M059J (cell line): ENCODE measurements at places on chromosomes 11 and 22.

GRCh38 chr11:118636569-118637290 is 29.3 kb downstream of the PHLDB1 start:
- no peak for DNase-seq

GRCh38 chr11:69010964-69011623 is 2.0 kb downstream of the MRGPRF start:
- DNase-seq = no peak

DNA sequence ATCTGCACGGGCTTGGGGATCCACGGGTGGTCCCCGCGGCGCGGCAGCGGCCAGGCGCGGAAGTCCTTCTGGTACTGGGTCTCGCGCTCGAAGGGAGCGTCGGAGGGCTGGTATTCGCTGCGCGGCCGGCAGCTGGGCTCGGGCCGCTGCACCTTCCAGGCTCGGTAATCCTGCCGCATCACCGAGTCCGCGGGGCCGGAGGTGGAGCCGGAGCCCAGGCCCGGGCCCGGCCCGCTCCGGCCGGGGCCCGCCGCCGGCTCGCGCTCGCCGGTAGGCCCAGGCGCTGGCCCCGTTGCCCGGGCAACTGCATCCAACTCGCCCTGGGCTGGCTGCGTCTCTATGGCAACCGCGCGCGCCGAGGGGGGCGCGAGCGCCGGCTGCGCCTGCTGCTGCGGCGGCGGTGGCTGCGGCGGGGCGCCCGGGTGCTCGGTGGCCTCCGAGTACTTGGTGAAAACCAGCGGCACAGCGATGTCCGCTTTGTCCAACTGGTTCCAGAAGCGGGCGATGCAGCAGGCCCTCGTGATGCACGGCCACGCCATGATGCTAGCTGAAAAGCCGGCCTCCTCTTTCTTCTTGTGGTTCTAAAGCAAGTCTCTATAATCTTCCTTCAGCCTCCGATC is 897 bp downstream of the MAP6 start:
- DNase-seq = peak; percentile 40

GRCh38 chr22:37049224-37049623 is 2.3 kb upstream of the KCTD17 start:
- DNase-seq = no peak

DNA sequence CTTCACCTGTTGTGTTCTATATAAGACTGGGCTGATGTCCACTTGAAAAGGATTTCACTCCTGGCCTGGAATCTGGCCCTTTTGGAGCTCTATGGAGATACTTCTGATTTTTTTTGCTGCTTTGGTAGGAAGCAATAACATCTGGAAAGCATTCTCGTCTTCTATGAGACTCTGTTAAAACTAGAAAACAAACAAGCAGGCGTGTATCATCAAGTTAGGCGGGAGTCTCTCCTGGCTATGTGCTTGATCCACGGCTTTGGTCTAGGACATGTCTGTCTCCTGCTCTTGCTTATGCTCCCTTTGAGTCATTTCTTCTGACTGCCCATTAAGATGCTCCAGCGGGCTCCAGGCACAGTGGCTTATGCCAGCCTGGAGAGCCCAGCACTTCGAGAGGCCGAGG is 121.4 kb upstream of the TTC12 start:
- DNase-seq = no peak

- DNase-seq = no peak
These were observed 10.0 kb downstream of the ARFGAP3 start for GRCh38 chr22:42847110-42847509.

- DNase-seq = no peak
These were observed 87.3 kb upstream of the FGF3 start for GRCh38 chr11:69906453-69906907.

DNA sequence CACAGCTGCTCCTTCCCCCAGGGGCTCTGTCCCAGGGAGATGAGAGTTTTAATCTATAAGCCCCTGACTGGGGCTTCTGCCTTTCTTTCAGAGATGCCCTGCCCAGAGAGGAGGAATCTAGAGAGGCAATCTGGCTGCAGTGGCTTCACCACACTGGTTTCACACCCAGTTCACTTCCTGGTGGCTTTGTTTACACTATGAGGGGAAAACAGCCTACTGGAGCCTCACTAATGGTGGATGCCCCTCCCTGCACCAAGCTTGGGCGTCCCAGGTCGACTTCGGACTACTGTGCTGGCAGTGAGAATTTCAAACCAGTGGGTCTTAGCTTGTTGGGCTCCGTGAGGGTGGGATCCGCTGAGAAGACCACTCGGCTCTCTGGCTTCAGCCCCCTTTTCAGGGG is 21.5 kb upstream of the MMP1 start:
- no peak for DNase-seq

GRCh38 chr22:17946662-17947367 is 77.5 kb downstream of the MICAL3 start:
- no peak for DNase-seq

DNA sequence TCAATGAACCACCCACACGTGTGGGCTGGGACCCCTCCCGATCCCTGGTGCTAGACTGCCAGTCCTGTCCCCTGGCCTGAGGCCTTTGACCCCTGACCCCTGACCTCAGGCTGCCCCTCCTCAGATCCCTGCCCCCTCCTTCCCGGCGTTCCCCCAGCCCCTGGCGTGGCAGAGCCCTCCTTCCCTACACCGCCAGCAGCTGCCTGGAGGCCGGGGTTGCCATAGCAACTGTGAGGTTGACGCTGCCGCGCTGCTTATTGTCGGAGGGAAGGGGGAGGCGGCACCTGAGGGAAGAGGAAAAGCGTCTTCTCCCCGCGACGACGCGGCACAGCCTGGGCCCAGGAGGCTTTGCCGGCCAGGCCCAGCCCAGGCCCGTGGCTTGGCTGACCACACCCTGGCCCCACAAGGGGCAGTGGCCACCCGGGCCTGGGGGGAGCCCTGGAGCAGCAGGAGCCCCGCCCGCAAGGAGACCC is 32.6 kb downstream of the SHANK3 start:
- no peak for DNase-seq

DNA sequence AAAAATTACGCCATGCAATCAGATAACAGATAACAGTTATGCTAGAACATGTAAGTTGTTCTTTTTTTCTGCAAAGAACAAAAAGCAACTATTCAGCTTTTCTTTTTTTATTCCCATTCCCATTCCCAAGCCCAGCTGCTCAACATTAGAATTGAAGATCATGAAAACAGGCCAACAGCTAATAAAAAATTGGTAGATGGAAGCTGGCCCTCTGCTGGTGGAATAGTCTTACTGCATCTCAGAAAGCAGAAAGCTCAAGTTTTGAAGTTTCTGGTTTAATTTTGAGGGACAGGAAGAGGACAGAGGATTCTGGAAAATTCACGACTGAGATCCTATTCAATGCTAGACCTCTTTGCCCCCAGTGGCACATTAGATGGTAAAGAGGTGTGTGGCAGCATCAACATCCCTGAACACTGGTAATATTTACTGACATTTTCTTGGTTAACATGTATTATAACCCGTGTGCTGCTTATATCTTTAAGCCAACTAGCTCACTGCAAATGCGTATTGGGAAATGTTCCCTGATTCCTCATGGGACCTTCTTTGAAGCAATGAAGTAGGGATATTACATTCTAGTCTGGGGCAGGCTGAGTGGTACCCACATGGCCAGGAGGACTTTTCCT is 591.2 kb downstream of the OPCML start:
- DNase-seq = peak; percentile 32

GRCh38 chr22:24775769-24776492 is 1.4 kb upstream of the PIWIL3 start:
- DNase-seq = no peak

- DNase-seq = peak; percentile 13
These were observed 49.4 kb downstream of the HORMAD2 start for GRCh38 chr22:30129636-30130035.

DNA sequence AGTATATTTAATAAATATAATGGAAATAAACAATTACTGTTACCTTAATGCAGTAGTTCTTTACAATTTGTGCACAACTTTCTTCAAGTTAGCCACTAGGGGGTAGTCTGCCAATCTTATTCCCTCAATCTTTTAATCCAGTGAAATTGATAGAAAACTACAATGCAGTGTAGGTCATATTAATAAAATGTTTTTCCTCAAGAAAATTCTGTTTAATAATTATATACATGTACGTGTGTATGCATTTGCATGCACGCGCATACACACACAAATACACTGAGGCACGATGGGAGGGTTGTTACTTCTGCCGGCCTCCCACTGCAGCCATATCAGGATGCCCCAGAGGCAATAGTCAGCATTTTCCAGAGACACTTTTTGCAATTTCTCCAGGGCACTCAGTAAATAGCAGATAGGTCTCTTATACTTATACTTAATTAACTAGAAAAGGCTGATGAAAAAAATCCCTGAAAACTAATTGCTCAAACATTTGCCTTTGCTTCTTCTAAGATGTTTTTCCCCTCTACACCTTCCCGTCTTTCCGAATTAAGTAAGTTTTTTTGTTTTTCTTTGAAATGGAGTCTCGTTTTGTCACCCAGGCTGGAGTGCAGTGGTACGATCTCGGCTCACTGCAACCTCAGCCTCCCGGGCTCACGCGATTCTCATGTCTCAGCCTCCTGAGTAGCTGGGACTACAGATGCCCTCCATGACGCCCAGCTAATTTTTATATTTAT is 3.1 kb downstream of the GAB2 start:
- DNase-seq = peak; percentile 26

- no peak for DNase-seq
These were observed 77.1 kb downstream of the DHCR7 start for GRCh38 chr11:71370895-71371673.

GRCh38 chr11:123180574-123180973 is 14.5 kb downstream of the CLMP start:
- peak; percentile 58 for DNase-seq

DNA sequence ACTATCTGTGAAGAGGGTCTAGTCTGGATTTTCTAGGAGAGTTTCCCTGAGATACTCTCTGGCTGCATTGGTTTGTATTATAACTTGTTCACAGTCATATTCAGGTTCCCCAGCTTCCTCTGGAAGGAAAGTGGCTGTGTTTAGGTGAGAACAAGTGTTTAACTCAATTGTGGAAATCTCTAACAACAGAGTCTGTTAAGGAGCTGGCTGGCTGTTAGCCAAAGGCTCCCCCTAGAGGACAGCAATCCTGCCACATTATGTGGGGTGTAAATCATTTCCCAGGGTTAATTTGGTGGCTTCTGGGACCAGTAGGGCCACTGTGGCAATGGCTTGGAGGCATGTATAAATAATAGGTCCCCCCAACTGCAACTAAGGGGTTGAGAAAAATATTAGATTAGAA is 18.4 kb downstream of the MS4A6E start:
- peak; percentile 43 for DNase-seq

DNA sequence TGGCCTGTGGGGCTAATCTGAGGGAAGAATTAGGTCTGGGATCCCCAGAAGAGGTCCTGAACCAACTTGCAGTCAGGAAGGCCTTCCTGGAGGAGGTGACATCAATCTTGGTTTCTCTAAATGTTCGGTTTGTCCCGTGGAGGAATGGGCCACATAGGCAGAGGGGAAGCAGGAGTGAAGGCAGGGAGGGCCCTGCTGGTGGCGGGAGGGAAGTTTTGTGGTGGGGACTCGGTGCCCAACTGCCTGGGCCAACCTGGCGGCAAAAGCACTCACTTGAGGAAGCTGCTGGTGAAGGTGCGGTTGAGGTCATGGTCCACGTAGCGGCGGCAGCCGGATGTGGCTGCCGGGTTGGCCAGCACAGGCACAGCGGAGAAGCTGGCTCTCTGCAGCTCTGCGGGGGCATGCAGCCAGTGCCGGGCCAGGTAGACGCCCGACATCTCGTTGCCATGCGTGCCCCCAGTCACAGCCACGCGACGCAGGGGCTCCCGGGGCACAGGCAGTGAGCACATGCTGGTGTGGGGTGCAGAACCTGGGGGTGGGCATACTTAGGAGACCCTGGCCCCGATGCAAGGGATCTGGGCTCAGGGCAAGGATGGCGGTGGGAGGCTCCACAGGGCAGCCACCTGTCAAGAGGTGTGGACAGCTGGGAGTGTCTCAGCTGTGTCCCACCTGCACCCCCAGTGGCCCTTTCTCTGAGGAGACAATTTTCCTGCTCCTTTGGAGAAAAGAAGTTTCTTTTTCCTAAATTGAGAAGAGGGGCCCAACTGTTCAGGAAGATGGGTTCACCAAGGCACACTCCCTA is 3.8 kb downstream of the ACY3 start:
- DNase-seq = peak; percentile 31

GRCh38 chr11:44257338-44258189 is 52.4 kb downstream of the ALX4 start:
- no peak for DNase-seq

DNA sequence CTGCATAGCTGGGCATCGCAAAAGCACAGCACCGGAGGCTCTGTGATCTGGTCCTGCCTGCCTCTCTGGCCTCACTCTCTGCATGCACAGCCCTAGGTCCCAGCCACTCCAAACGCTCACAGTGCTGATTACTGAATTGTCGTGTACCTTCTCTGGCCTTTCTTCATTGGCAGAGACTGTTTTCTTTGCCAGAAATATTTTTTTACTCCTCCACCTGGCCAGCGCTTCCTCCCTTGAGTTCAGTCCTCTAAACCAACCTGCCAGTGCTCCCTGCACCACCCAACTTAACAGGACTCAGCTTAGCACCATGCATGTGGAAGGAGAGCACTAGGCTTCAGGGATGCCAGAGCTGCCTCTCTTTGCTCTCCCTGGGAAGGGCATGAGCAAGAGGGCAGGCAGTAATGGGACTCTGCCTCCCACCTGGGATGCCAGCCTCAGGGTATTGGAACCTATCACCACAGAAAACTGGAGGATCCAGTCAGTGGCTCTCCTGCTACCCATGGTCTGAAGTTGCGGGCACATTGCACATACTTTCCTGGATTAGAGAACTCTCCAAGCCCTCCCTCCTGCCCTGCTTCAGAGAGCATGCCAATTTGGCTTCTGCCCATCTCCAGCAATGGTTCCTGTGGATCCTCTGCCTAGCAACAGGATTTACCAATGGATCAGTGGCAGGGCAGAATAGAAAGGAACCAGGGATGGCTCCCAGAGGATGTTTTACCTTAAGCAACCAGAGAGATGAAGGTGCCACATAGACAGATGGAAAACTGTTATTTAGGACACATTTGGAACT is 37.0 kb upstream of the GNAZ start:
- no peak for DNase-seq

DNA sequence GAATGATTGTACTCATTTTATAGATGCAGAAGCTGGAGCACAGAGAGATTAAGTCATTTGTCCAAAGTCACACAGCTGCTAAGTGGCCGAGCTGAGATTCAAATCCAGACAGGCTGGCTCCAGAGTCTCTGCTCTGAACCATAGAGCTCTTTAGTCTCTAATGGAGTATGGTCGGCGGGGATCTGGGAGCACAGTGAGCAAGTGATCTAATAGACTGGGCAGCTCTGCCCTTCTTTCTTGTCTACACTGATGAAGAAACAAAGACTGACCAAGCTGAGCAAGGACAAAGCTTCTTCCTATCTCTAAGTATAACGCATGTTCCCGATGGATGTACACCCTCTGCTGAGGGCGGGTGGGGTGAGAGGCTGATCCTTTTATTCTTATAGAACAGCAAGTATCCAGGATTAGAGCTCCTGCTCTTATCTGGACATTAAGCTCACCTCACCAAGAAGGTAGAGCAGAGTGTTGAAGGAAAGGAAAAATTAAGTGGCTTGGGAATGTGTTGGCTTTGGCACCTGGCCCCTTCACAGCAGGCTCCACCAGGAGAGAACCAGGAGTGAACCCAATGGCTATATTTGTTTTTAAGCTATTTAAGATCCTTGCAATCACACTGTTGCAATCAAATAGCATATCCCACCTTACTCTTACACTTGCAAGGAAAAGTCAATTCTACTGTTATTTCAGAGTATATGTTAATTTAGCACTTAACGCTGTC is 68.7 kb downstream of the ETS1 start:
- peak; percentile 56 for DNase-seq
